Stimulated activated naive CD4-positive, alpha-beta T cell (primary cell): ENCODE measurements at places on chromosomes 2 and 18.

GRCh38 chr2:163800951-163801381 is 65.2 kb upstream of the FIGN start:
- DNase-seq, result no peak

GRCh38 chr2:9135822-9136558 is 70.6 kb upstream of the ASAP2 start:
- DNase-seq, result no peak

GRCh38 chr2:3670376-3670775 is 12.4 kb downstream of the ALLC start:
- no peak for DNase-seq

DNA sequence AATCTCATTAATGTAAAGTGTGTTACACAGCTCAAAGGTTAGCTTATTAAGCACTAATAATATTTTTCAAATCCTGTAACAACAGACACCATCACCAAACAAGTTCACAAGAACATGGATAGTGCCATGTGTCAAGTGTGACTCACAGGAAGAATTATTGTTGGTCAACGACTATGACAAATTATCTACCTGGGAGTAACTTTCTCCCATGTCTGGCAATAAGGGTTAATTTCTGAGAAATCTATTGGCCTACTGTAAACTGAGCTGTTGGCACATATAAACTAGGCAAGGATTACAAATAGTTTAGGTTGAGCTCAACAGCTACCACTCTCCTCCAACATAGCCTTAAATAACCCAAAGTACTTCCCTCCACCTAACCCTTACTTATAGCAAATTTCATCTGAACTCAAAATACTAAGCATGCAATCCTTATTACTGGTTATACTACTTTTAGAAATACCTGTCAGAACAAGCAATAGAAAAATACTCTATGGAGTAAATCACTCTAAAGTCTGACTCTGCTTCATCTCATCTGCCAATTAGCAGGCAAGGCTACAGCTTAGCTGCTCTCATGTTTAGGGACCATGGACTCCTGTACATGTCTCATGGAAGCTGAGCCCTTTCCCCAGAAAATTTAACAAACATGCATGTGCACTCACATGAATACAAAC is 223.0 kb downstream of the NBAS start:
- DNase-seq, result no peak

DNA sequence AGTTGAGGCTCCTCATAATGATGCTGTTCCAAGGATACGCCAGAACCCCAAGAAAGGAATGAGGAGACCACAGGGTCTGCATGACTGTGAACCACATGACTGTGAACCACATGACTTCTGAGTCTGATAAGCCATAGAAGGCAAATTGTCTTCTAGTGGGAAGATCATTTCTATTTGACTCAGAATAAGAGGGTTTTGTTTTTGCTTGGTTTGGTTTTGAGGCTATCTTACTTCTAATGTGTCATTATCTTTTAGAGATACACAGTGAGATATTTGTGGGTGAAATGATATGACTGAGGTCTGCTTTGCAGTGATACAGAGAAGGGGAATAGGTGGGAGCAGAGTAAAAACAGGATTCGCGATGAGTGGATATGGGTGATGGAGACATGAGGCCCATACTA is 28.9 kb upstream of the BCL2L11 start:
- DNase-seq, result no peak

- no peak for DNase-seq
These were observed 350.9 kb downstream of the NUP35 start for GRCh38 chr2:183474912-183475695.

GRCh38 chr2:75787532-75788132 is 76.9 kb upstream of the GCFC2 start:
- DNase-seq, result no peak

GRCh38 chr2:6637330-6637729 is 228.4 kb downstream of the CMPK2 start:
- DNase-seq, result no peak

DNA sequence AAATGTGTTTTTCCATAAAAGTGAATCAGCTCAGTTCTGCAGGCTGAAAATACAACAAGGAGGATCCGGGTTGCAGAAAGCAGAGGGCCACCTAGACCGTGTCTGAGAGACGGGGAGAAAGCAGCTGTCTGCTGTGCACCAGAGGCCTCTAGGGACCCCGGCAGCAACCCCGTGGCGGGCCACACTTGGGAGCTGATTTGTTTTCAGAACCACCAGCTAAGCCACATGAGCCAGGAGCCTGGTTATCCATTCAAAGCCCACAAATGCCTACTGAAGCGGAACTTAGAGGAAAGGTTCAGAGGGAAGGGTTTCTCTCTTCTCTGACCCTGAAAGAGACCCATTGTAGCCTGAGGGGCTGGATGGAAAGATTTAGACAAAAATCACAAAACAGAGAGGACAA is 28.4 kb upstream of the ID2 start:
- DNase-seq, result no peak

DNA sequence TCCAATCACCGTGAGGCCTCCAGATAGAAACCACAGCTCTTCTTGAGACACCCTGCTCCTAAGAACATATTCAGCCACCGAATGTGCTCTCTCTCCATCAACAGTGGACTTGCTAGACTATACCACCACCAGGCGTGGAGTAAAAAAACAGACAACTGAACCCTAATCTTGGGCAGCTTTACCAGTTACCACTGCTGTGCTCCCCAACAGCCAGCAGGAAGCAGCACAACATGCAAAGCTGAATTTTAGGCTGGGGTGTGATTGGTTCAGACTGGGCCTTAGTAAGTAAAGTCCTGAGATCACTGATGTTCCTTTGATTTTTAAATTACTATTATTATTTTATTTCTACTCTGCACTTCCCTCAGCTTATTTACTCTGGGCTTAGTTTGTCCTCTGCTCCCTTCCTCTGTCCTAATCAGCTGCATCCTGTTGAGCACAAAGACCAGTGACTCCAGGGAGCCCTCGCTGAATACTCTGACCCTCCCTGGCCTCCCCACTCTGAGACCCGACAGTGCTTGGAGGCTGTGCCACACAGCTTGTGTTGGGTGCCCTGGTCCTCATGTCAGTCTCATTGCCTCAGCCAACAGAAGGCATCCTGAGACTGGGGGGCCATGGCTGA is 21.9 kb downstream of the MRPL35 start:
- peak; percentile 31 for DNase-seq

DNA sequence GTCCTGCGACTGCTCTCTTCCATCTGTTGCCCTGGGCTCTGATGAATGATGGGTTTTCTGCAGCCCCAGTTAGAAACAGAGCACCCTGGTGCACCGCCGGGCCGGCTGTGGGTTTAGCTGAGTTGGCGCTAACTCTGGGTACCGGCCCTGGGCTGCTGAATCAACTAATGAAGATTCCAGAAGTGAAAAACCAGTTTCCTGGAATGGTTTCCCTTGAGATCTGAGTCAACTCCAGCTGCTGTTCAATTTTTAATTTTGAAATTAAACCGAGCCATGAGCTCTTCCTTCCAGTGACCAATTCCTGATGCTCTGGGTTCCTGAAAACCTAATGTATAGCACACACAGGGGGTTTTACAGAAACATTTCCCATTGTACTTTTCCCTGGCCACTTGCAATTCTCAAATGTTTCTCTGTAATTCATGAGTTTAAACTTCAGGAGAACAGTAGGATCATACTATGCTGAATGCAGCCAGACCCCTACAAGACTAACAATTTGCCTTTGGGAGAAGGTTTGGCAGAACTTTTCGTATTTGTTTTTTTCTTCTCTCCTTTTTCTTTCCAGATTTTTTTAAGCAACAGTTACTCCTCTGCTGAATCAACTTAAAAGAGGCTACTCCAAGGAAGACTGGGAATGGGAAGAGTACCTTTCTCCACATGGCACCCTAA is 5.5 kb downstream of the COL6A3 start:
- DNase-seq, result no peak

DNA sequence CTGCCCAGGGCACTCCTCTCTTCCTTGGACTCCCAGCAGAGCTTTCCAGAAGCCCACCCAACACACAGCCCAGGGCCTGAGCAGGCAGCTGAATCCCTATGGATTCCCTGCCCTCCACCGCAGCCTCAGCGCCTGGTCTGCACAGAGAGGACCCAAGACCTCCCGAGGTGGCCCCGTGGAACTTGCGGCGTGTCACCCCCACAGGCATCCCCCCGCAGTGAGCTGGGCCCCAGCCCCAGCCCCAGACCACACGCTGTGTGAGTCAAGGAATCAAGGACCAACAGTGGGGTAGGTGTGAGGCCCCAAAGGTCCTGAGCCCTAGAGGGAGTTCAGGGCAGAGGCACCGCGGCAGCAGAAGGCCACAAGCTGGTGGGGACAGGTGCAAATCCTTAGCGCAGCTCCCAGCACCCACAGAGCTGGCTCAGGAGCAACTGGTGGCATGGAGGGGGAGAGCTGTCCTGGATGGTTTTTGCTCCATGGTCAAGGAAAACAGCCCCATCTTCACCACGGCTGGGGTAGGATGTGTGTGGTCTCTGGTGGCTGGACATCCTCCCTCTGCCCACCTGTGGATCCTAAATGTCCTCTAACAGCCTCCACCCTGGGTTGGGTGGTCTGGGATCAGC is 8.5 kb downstream of the HS6ST1 start:
- DNase-seq, result no peak

- no peak for DNase-seq
These were observed 212.7 kb upstream of the SLC14A2 start for GRCh38 chr18:45402485-45403056.

GRCh38 chr18:47191961-47192360 is 15.8 kb upstream of the IER3IP1 start:
- DNase-seq, result no peak

- no peak for DNase-seq
These were observed 252.8 kb downstream of the LDLRAD4 start for GRCh38 chr18:13471198-13471845.

DNA sequence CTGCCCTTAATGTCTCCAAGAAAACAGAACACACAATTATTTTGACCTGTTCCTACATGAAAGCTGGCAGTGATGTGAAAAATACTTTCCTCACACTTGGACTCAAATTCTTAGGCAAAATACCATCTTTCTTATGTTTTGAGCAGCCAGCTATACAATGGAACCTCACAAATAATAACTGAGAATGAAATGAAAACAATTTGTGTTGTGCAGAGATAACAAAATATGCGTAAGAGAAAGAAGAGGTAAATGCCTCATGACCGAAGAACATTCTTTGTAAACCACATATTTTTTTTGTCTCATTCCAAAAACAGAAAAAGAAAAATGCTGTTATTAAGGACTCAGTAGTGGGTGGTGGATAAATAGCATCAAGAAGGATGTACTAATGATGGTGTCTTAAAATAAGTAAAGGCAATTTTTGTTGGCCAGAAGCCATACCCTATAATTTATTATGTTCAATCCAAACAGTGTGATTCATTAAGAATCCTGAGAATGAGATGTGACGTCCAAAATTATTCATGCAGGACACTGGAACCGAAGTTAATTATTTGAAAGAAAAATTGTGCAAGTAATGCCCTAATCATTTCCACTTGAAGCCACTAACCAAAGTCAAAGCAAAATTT is 193.0 kb upstream of the NETO1 start:
- no peak for DNase-seq

- no peak for DNase-seq
These were observed 1025.3 kb upstream of the NXPH2 start for GRCh38 chr2:139805441-139805840.

GRCh38 chr2:141889788-141890187 is 241.0 kb downstream of the LRP1B start:
- no peak for DNase-seq

- no peak for DNase-seq
These were observed 89.8 kb downstream of the ZNF516 start for GRCh38 chr18:76405280-76405679.

GRCh38 chr2:228048838-228049490 is 132.5 kb downstream of the SPHKAP start:
- DNase-seq, result no peak

DNA sequence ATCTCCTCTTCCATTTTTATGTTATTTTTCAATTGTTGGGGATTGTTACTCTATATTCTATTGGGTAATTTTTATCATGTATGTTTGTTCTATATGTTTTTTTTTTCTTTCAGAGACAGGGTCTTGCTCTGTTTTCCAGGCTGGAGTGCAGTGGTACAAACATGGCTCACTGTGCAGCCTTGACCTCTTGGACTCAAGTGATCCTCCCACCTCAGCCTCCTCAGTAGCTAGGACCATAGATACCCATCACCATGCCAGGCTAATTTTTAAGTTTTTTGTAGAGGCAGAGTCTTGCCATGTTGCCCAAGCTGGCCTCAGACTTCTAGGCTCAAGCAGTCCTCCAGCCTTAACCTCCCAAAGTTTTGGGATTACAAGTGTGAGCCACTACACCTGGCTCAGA is 88.7 kb downstream of the TTC27 start:
- DNase-seq, result no peak

DNA sequence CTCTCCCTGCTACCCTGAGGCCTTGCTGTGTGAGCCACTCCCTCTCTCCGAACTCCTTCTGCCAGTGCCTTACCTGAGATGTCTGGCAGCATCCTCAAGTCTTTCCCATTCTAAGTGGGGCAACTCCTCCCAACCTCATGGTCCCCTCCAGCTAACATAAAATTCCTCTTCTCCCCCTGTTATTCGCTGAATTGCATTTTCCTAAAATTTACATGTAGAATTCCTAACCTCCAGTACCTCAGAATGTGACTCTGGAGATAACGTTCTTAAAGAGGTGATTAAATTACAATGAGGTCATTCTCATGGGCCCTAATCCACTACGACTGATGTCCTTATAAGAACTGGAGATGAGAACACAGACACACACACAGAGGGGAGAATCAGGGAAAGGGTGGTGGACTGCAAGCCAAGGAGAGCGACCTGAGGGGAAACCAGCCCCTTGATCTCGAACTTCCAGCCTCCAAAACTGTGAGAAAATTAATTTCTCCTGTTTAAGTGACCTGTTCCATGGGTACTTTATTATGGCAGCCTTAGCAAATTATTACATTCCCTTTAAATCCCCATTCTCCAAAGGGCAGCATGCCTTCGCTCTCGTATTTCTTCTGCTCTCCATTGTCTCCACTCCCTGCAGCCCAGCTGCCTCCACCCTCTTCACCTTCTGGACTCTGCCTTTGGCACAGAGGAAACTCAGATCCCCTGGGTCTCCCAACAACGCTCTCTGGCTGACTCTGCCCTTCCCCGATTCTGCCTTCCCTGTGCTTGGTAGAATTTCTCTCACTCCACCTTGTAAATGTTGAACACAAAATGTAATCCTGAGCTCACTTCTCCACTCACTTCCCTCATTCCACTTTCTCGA is 70.5 kb downstream of the TGIF1 start:
- DNase-seq, result no peak

DNA sequence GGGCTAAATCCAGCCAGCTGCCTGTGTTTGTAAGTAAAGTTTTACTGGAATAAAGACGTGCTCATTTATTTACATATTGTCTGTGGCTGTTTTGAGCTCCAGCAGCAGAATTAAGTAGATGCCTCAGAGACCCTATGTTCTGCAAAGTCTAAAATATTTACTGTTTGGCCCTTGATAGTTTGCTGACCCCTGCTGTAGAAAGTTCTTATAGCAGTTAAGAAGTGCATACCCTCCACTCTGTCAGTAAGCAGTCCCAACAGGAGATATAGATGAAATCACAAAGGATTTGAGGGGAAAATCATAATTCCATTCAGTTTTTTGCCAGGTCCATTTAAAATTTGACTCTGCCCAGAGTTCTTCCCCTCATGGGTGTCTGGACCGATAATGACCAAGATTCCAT is 50.1 kb upstream of the ITM2C start:
- no peak for DNase-seq

- no peak for DNase-seq
These were observed 89.7 kb downstream of the NPAS2 start for GRCh38 chr2:100909534-100910081.

- no peak for DNase-seq
These were observed 18.8 kb downstream of the MPPE1 start for GRCh38 chr18:11889284-11889683.
